ENCODE measurements at places on chromosomes 6 and 20.

- no peak for DNase-seq
These were observed 323.6 kb downstream of the UBE3D start for GRCh38 chr6:82741996-82742385.

- no peak for DNase-seq
These were observed 476 bp downstream of the MEA1 start for GRCh38 chr6:43013097-43013842.

- no peak for DNase-seq
These were observed 39.0 kb downstream of the NCOA3 start for GRCh38 chr20:47540443-47541354.

DNA sequence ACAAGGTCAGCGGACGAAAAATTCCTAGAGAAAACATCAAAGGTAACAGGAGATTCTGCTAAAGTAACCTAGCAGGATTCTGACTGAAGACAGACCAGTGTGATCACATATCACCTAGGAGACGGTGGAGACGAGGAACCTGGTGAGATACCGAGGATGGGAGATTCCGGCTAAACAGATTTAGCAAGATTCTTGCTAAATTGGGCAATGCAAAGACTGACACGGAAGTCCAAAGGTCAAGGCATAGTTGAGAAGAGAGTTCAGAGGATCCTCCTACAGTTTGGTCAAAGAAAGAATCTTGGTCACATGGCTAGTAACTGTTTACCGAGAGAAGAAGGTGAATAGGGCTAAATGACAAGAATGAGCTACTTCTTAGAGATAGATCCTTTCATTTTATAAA, 61.1 kb downstream of the TMEM170B start:
- DNase-seq: no peak

GRCh38 chr6:137681445-137682009, 185.5 kb upstream of the TNFAIP3 start:
- no peak for DNase-seq

- no peak for DNase-seq
These were observed 68.7 kb upstream of the TAB2 start for GRCh38 chr6:149248693-149249369.

DNA sequence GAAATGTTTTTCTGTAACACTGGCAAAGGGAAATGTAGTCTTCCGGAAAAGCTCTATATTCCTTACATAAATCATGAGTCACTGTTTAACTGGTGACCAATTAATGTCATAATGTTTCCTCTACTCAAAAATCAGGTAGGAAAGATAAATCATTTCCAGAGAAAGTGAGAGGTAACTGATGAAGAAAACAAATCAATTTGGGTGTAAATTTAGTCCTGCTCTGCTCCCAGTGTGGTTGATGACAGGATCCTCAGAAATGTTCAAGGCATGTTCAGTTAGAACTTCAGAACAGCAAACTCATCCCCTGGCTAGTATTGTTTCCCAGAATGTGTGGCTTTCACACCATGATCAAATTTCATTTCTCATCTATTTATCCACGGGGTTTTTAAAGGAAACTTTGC, 38.8 kb upstream of the SPACA1 start:
- no peak for DNase-seq

GRCh38 chr6:103538381-103538780, 1321.3 kb downstream of the HACE1 start:
- DNase-seq: no peak

- DNase-seq: no peak
These were observed 122.7 kb downstream of the GFRAL start for GRCh38 chr6:55450005-55450404.

DNA sequence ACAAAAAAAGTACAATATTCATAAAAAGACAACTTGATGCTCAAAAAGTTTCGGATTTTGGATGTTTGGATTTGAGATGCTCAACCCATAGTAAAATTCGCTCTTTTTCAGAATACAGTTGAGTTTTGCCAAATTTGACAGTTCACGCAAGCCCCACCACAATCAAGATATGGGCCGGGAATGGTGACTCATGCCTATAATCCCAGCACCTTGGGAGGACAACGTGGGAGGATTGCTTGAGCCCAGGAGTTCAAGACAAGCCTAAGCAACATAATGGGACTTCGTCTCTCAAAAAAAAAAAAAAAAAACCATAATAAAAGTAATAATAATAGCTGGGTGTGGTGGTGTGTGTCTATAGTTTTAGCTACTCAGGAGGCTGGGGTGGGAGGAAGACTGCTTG, 51.3 kb downstream of the PHF20 start:
- no peak for DNase-seq

DNA sequence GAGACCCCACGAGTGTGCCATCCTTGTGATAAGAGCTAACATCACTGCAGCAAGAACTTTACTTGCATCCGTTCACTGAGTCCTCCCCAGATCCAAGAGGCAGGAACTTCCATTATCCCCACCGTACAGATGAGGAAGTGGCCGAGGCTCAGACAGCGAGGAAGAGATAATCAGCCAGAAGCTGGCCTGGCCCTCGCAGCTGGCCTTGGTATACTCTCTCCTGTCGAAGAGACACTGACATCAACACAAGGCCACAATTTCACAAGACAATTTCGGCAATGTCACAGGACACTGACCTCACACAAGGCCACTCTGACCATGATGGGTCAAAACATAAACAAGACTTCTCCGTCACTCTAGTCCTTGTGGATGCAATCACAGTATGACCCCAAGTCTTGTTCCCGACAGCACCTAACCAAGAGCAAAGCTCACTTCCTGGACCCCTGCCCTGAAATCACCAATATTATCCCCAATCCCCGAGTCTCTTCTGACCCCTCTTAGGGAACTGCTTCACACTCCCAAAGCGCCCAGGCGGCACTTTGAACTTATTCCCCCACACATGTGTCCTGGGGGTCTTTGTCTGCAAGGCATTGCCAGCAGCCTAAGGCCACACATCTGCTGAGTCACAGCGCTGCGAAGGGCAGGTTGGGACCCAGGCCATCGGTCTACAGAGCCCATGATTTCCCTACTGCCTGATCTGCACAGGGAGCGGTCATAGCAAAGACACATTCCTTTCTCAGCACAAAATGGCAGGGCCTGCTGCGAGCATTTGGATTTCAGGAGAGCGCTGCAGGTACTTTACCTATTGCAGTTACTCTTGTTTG, 14.8 kb upstream of the VAPB start:
- no peak for DNase-seq

DNA sequence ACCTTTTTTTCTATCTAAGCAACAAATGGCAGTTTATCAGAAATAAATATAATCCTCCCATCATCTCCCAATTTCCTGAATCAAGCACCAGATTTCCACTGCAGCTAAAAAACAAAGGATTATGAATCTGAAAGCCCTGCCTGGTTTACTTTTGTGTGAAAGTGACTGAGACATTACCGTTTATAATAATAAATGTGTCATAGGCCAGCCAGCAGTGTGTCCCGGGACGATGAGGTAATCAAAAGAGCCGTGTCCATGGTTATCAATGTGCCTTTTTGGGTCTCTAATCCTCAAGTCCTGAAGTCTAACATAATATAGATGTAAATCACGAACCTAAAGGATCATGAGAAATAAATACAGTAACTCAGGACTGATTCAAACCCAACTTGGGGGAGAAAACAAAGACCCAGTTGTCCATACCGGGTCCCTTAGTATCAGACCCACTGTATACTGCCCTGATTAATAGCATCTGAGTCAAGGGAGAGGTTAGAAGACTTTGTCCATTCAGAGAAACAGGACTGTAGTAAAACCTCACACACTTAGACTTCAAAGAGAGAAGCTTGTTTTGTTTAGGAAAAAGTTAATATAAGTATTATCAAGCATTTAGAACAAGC, 149.1 kb downstream of the SASH1 start:
- DNase-seq: no peak

- no peak for DNase-seq
These were observed 238.2 kb upstream of the ZNF217 start for GRCh38 chr20:53831812-53832211.

DNA sequence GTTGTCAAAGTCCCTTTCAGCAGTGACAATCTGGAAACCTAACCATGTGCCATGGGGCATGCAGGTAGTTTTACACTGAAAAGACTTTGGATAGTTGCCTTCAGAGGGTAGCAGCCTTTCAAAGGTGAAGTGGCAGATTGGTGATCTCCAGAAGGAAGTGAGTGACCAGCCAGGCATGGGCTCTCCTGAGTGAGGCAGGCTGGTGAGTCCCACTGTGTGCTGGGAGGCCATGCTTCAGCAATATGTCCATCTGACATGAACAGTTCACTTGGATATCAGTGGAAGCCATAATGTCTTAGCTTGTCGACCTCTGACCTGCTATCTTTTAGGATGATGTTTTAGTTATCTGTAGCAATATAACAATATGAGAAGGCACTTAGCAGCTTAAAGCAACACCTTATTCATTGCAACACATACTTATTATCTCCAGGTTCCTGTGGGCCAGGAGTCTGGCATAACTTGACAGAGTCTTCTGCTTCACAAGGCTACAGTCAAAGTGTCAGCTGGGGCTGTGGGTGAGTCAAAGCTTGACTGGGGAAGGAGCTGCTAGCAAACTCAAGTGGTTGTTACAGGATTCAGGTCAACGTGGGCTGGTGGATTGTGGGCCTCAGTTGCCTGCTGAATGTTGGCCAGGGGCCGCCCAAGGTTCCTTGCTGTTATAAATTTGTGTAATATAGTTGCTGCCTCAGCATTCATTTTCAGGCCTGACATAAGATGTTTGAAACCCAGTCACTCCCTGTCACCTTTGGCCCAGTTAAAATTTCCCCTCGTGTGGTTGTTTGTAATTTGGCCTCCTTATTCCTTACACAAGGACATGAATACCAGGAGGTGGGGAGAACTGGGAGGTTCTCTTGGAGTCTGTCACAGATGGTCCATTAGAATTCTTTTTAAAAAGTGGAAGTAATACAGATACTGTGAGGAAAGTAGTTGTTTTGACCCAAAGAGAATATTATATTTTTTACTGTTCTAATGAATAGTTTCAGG, 100.2 kb downstream of the UST start:
- no peak for DNase-seq

DNA sequence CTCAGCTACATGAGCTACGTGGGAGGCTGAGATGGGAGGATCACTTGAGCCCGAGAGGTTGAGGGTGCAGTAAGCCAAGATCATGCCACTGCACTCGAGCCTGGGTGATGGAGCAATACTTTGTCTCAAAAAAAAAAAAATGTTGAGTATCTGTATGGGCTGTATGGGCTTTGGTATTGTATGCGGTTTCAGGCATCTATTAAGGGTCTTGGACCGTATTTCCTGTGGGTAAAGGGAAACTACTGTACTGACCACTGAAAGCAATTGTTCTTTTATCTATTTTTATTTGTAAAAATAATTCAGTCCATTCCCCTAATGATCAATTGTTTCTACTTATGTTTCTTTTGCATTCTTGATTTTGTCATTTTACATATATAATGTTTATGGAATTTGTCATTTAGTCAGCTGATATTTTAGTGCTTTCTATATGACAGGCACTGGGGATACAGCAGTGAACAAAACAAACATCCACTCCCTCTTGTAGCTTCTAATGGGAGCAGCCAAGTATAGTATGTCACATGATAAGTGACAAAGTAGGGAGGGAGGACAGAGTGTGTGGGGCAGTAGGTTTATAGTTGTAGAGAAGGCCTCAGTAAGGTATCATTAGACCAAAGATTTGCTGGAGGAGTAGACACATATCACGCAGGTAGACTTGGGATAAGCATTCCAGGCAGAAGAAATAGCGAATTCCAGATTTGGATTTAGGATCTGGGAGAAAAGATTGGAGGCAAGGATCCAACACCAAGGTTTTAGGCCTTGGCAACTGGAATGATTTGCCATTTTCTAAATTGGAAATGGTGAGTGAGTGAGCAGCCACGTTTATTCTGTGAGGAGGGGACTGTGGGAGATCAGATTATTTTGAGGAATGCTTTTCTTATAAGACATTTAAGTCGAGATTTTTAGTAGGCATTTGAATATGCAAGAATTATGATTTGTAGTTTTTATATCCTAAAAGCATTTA, 6.0 kb downstream of the PCMT1 start:
- DNase-seq: no peak
